HepG2 (cell line): ENCODE measurements at places on chromosomes 2 and 18. TPM values are rescaled to one million over a fixed set of nuclear protein-coding genes. Genes with fewer than 3 reads are reported as not detected.
A peak's percentile ranks its signal among the peaks of the same experiment; 100 is the strongest.

DNA sequence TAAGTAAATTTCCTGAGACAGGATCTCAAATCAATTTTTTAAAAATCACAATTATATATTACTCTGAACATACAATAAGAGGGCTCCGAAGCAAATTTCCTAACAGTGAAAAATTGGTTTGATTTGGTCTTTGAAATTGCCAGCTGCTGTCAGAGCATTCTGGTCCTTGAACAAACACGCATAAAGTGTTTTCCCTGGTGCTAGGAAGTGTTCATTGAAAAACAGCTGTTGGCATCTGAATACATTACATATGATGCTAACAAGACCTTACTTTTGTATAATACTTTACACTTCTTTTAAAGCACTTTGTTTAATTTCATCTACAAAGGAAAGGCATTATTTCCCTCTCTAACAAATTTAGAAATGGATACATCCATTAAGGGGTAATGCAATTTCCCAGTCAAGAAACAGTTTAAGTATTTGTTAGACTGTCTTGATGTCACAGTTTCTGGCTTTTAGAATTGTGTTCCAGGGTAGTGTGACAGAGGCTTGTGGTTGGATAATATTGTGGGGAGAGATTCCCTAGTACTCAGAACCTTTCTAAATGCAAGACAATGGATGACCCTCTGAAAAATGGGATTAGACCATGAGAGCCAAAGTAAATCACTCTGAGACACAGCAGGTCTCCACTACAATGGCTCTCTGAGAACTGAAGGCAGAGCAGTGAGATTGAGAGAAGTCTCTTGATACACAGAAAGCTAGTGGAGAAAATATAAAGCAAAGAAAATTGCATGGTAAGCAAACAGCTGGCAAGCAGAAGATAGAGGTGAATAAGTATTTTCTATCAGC is 299.0 kb downstream of the TRIB2 start:
- H3K4me1 ChIP-seq = no peaks in the 10 kb centered on the region
- H3K27me3 ChIP-seq = no peaks in the 10 kb centered on the region
- H3K27ac ChIP-seq = no peak overlapping the region
- no peaks in the 10 kb centered on the region for H3K36me3 ChIP-seq
- DNase-seq = no peak
- H3K4me3 ChIP-seq = no peak overlapping the region

DNA sequence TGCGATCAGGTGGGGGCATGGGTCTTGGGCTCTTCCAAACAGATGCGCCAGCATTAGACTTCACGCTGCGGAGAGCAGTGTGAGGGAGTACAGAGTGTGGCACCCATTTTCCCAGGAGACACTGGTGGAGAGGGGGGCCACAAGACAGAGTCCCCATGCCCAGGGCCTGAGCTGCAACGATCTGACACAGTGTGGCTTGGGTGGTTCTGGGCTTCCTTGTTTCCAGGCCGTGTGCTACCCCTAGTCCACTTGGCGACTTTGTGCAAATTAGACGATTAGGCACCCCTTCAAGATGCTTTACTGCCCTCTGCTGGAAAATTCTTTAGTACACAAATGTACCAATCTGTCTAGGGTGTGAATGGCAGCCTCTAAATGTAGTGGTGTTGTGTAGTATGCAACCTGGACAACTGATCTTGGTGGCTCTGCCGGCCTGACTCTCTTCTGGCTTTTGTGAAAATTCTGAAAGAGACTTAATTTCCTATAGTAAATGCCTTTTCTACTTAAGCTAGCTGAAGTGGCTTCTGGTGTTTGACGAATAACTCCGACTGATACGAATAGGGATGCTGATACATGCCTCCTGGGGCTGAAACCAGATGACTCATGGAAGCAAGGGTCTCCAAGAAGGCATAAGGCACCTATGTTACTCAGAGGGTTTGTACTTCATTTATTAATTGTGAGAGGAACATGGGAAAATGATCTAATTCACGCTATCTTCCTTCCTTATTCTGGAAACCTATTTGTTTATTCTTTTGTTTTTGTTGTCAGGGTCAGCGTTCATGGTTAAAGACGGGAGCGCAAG is 92.3 kb upstream of the SMAD2 start:
- peak; percentile 59 for DNase-seq
- no peak overlapping the region for H3K27ac ChIP-seq
- H3K27me3 ChIP-seq = peaks cover 15% of the 10 kb centered on the region; the same call in 1 of the 3 replicates

GRCh38 chr2:145593991-145594614 is 1074.2 kb upstream of the ZEB2 start:
- no peaks in the 10 kb centered on the region for H3K27me3 ChIP-seq
- H3K27ac ChIP-seq = no peak overlapping the region
- no peaks in the 10 kb centered on the region for H3K36me3 ChIP-seq
- no peak for DNase-seq
- H3K4me1 ChIP-seq = no peaks in the 10 kb centered on the region
- no peak overlapping the region for H3K4me3 ChIP-seq

The SLC9A4 gene
- not detected in 2 replicates for polyA plus RNA-seq

- no peak overlapping the region for H3K4me3 ChIP-seq
- H3K27ac ChIP-seq = no peak overlapping the region
- no peaks in the 10 kb centered on the region for H3K27me3 ChIP-seq
These were observed 446.2 kb downstream of the PIK3C3 start for GRCh38 chr18:42401131-42401673.

DNA sequence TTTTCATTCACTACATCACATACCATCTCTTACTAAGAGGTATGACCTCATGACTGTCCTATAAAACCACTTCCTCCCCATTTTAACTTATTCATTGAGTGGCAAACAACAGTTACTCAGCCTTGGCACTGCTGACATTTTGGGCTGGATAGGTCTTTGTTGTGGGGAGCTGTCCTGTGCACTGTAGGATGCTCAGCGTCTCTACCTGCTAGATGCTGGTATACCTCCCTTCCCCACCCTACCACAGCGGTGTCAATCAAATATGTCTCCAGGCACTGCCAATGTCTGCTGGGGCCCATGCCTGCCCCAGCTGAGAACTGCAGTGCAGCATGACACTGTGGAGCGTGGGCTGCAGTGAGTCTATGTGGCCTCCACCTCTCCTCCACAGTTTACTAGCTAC is 76.3 kb upstream of the MGAT4A start:
- DNase-seq = no peak
- peaks cover 58% of the 10 kb centered on the region for H3K4me1 ChIP-seq
- no peak overlapping the region for H3K4me3 ChIP-seq
- H3K27ac ChIP-seq = no peak overlapping the region
- H3K36me3 ChIP-seq = no peaks in the 10 kb centered on the region

The TFCP2L1 gene
- under 0.01 and 0.01 TPM in 2 replicates for polyA plus RNA-seq

GRCh38 chr18:58865033-58865590 is 435 bp downstream of the ZNF532 start:
- no peak overlapping the region for H3K27ac ChIP-seq
- H3K27me3 ChIP-seq = no peaks in the 10 kb centered on the region
- H3K36me3 ChIP-seq = no peaks in the 10 kb centered on the region
- no peak for DNase-seq
- no peak overlapping the region for H3K4me3 ChIP-seq

DNA sequence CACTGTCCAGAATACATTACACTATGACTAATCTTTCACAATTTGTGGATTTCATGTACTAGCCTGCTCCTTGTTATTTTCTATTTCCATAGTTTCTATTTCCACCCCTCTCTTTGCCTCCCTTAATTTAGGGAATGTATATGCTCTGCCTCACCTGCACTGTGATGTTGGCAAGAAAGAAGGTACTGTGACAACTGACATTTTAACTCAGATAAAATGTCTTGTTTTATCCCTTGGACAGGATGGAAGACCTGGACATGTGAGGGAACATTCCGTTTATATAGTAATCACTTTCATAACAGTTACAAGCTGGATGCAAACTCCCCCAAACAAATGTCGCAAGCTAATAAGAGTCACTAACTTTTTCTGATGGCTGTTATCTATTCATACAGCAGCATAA is 21.5 kb upstream of the DSG3 start:
- no peak overlapping the region for H3K27ac ChIP-seq
- no peak overlapping the region for H3K4me3 ChIP-seq
- peaks cover 8% of the 10 kb centered on the region; the same call in 1 of the 2 replicates for H3K4me1 ChIP-seq
- H3K27me3 ChIP-seq = no peaks in the 10 kb centered on the region
- no peak for DNase-seq

DNA sequence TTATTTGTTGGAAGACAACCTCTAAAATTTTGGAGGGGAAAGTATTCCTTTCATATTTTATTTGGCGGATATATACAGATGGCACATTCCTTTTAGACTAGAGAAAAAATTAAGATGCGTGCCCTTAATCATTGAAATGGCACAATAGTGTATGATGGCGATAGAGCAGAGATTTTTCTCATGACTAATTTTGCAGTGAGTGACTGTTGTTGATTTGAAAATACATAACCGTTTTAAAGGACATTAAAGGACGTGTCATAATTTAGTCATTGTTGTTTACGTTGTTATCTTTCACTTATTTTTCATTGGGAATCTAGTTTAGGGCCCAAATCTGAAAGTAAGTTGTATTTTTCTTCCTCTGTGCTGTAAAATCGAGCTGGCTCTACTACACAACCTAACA is 61.7 kb downstream of the CERS6 start:
- H3K4me3 ChIP-seq = no peak overlapping the region
- no peaks in the 10 kb centered on the region for H3K27me3 ChIP-seq
- H3K4me1 ChIP-seq = no peaks in the 10 kb centered on the region
- H3K27ac ChIP-seq = no peak overlapping the region
- no peak for DNase-seq
- no peaks in the 10 kb centered on the region for H3K36me3 ChIP-seq

DNA sequence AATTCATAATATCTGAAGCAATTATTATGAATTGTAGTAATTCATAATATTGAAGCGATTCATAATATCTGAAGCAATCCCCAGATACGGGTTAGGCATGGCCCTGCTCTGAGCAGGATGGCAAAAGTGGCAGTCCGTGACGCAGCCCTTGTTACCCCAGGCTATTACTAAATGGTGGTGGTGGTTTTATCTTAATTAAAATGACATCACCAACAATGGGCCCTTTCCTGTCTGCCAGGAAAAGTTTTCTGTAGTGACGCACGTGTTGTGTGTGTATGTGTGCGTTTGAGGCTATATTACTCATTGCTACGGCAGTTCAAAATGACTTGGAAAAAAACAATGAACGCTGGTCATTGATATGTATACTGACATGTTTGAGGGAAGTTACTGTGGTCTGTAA is 10.6 kb upstream of the MOCOS start:
- H3K4me1 ChIP-seq = peaks cover 78% of the 10 kb centered on the region
- no peaks in the 10 kb centered on the region; the same call in 1 of the 2 replicates for H3K27me3 ChIP-seq
- H3K27ac ChIP-seq = peak overlapping the region; percentile 87
- peaks cover 21% of the 10 kb centered on the region for H3K36me3 ChIP-seq
- no peak overlapping the region for H3K4me3 ChIP-seq

GRCh38 chr18:56235481-56236013 is 402.8 kb downstream of the TXNL1 start:
- no peak for DNase-seq
- no peaks in the 10 kb centered on the region for H3K36me3 ChIP-seq
- H3K27me3 ChIP-seq = no peaks in the 10 kb centered on the region

The MYOM1 gene
- 0.98 and 1.6 TPM in 2 replicates for polyA plus RNA-seq

- H3K4me1 ChIP-seq = 0 out of 2 replicates have a peak, but pooled peaks cover 11% of the 10 kb centered on the region
- H3K36me3 ChIP-seq = no peaks in the 10 kb centered on the region
- no peak overlapping the region for H3K4me3 ChIP-seq
- H3K27me3 ChIP-seq = no peaks in the 10 kb centered on the region
These were observed 10.4 kb downstream of the WDR7 start for GRCh38 chr18:56661360-56662062.

The EVX2 gene
- not detected in 2 replicates for polyA plus RNA-seq

GRCh38 chr2:56192664-56193305 is 9.0 kb downstream of the CCDC85A start:
- H3K27ac ChIP-seq = no peak overlapping the region
- no peaks in the 10 kb centered on the region for H3K4me1 ChIP-seq
- H3K36me3 ChIP-seq = no peaks in the 10 kb centered on the region
- no peak for DNase-seq

The IL1RN gene
- polyA plus RNA-seq = 101 and 142 TPM in 2 replicates

The CAVIN2 gene
- polyA plus RNA-seq = 28.1 and 38.8 TPM in 2 replicates

DNA sequence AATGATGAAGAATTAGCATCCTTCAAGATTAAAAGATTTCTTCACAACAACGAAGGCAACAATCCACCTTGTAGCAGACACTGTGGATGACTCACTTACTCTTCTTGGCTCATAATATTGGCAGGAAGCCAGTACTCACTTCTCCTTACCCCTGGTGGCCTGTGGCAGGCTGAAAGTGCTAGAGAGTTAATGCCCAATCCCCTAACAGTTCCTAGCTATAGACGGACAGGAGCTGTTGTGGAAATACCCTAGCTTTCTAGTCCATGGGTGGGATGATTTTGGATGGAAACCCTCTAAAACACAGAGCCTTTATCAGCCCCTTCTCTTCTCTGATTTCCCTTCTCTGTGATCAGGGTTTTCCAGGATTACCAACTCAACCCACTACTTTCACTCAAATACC is 128.6 kb upstream of the NYAP2 start:
- no peaks in the 10 kb centered on the region for H3K27me3 ChIP-seq
- no peaks in the 10 kb centered on the region for H3K36me3 ChIP-seq
- no peaks in the 10 kb centered on the region for H3K4me1 ChIP-seq

The FKBP7 gene
- polyA plus RNA-seq = 9.5 and 12.4 TPM in 2 replicates

The RAB11FIP5 gene
- 21.9 and 22.9 TPM in 2 replicates for polyA plus RNA-seq

The AMER3 gene
- not detected in 2 replicates for polyA plus RNA-seq

The REG3A gene
- 0.13 TPM in 1 of 2 replicates, not detected in the other for polyA plus RNA-seq

The RAMP1 gene
- 0.61 and 1.9 TPM in 2 replicates for polyA plus RNA-seq
